ENCODE measurements at places on chromosomes 12 and 14.

- no peak for DNase-seq
Observed at GRCh38 chr12:130981074-130981742, 27.5 kb downstream of the ADGRD1 start.

DNA sequence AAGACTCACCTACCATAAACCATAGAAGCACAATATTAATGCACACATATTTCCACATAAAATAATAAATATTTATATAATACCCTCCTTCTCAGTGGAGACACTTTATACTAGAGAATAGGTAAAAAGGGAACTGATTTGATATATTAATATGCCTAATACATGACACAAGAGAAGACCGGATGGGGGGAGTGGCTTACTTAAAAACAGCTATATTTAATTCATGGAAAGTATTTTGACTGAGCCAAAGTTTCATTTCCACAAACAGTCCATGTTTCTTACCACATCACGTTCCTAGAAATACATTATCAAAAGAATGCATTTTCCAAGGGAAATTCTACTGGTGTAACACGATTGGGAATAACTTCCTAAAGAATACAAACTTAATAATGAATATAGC, 63.4 kb downstream of the ITPR2 start:
- no peak for DNase-seq

DNA sequence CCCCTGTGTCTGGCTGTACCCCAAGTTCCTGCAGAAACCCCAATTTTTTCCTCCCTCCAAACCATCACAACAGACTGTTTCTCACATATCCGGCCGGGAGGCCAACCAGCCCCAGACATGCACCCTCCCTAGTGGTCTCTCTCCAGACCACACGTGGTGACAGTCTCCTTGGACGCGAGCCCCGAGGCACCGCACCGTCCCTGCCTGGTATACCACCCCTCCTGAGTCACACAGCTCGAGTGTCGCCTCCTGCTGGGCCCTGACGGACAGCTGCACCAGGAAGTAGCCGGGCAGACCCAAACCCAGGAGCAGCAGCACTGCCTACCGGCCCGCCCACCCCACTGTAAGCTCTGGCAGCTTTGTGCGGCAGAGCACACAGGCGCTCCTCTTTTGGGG, 97.4 kb downstream of the RFLNA start:
- DNase-seq: no peak

GRCh38 chr14:105879867-105880561, 353.6 kb downstream of the TMEM121 start:
- DNase-seq: no peak

DNA sequence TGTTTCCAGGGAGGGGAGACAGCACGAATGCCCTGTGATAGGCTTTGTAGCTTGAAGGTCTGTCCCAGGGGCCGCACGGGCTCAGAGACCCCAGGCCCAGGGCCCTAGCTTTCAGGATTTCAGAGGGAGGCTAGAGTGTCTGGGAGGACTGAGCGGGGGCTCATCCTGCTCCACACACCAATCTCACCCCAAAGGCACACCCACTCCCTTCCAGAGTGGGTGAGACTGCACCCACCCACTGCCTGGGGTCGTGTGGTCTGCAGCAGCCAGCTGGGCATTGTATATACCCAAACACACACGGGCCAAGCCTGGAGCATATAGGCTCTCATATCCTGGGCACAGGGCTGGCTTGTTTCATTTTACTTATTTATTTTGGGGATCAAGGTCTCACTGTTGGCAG, 5.8 kb upstream of the SLC25A47 start:
- no peak for DNase-seq

GRCh38 chr14:31727797-31728196, 166.6 kb downstream of the NUBPL start:
- DNase-seq: no peak

- no peak for DNase-seq
Observed at GRCh38 chr14:79961197-79961596, 250.1 kb downstream of the DIO2 start.

DNA sequence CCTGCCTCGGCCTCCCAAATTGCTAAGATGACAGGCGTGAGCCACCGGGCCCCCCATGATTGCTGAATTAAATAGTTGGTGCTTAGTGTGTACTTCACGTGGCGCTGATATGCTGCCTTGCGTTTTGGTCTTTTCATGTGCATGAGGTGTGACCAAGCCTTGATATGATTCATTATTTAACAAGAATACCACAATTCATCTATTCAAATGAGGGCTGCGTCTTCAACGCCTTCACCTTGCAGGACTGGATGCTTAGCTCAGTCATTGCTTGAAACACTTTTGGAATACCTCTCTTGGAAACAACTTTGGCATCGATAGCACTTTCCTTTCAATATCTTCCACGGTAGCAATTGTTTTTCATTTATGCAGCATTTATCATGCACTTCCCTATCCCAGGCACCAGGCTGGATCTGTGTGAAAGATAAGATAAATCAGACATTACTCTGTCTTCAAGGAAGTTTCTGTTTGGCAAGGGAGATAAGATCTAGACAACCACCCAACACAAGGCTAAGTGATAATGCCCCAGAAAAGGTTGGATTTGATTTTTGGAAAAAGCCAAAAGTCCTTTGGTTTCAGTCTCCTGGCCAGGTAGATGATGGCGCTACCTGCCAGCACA, 1.3 kb upstream of the TEAD4 start:
- no peak for DNase-seq

- DNase-seq: no peak
Observed at GRCh38 chr14:102878174-102878969, 44.1 kb upstream of the AMN start.

DNA sequence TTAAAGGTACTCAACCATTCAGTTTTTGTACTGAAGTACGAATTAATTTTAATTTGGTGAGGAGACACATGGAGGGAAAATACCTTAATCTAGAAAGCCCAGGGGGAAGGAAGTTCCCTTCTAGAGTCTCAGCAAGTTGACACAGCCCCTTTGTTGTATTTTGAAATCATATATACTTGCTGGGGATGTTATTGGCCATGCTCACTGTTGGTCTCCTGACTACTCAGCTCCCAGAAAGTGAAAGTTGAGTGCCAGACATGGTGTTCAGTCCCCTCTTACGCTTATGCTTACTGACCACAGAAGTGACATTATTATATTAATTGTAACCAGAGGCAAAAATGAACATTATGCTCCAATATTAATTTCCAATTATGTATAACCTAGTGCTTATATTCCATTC, 28.1 kb downstream of the ARF6 start:
- no peak for DNase-seq

GRCh38 chr12:49049566-49050224, 10.9 kb downstream of the KMT2D start:
- no peak for DNase-seq

- DNase-seq: no peak
Observed at GRCh38 chr12:120951-121350, 54.4 kb downstream of the IQSEC3 start.

DNA sequence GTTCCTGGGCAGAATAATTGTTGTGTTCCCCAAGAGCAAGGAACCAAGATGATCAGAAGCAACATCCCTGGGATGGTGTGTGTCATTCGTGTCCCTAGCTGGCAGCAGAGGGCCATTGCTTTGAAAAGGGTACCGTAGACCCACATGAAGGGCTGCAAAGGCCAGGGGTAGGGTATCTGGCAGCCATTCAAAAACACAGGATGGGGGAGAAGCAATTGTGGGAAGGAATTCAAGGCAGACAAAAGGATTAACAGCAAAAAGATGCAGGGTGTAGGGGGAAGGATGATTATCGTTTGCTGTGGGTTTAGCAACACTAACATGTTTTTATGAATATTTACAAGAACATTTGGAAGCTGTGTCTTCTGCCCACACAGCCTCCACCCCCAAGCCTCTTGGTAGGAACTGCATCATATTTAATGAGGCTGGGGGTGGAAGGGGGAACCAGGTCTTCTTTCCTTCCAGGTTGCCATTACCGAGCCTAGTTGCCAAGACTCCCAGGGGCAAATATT, 169.0 kb upstream of the G2E3 start:
- DNase-seq: no peak

DNA sequence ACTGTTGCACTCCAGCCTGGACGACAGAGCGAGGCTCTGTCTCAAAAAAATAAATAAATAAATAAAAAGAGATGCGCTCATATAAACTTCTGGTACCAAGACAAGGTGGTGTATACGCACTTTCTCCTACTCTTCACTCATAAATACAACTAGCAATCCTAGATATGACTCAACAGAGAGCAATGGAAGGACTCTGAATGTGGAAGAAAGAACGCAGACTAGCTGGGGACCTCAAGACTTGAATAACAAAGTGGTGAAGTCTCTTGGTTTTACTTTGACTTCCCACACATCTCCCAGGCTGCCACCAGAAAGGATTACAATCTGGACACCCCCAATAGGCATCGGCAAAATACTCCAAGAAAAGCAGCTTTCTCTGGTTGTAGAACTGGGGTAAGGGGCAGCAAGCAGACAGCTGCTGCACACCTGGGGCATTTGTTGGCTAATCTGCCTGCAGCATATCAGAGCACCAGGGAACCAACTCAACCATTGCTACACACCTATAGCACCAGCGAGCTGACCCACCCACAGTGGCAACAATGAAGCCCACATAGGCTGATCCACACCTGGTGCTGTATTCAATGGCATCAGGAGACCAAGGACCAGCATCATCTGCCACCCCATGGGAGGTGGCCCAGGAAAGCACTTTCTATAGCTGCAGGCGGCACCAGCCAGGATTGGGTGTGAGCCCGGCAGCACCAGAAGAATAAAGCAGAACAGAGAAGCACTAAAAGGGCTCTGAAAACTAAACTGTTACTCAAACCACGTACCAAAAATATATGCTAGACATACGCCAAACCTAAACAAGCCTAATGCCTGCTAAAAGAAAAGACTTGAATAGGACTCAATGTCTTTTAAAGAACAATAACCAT, 1231.7 kb upstream of the TMEM132C start:
- no peak for DNase-seq

GRCh38 chr14:63773504-63773903, 45.6 kb upstream of the SGPP1 start:
- no peak for DNase-seq

DNA sequence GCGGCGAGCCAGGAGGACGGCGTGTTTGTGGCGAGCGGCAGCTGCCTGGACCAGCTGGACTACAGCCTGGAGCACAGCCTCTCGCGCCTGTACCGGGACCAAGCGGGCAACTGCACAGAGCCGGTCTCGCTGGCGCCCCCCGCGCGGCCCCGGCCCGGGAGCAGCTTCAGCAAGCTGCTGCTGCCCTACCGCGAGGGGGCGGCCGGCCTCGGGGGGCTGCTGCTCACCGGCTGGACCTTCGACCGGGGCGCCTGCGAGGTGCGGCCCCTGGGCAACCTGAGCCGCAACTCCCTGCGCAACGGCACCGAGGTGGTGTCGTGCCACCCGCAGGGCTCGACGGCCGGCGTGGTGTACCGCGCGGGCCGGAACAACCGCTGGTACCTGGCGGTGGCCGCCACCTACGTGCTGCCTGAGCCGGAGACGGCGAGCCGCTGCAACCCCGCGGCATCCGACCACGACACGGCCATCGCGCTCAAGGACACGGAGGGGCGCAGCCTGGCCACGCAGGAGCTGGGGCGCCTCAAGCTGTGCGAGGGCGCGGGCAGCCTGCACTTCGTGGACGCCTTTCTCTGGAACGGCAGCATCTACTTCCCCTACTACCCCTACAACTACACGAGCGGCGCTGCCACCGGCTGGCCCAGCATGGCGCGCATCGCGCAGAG, 873 bp downstream of the PLXNC1 start:
- peak; percentile 42 for DNase-seq

DNA sequence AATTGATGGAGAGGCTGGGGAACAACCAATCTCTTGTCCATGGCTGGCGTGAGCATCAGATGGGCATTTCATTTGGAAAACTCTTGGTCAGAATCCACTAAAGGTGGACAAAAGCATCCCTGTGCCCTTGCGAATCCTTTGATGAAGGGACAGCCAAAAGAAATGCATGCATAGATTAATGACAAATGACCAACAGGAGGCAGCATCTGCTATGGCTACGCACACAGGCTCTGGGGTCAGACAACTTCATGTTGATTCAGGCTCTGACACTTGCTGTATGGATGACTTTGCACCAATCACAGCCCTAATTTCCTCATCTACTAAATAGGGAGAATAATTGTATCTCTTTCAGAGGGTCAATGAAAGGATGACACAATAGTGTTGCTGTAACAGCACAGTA, 117.5 kb downstream of the ASCL4 start:
- no peak for DNase-seq

DNA sequence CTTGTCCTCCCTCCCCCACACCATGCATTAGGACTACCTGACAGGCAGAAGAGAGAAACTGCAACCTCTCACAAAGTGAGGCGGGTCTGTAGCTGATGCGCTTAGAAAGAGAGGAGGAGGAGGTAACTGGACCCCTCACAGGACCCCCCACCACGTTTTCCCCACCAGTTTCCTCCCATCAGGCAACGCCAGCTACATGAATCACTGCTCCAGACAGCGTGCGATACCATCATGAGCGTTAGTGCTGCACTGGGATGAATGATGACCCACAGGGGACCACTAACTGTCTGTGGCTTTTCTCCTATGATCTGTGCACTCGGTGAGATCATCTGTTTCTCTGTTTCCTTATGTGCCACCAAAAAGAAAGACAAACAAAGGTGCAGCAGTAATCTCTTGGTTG, 77.7 kb downstream of the KCNK10 start:
- DNase-seq: no peak

GRCh38 chr12:107748472-107748871, 12.5 kb downstream of the PRDM4 start:
- no peak for DNase-seq

- DNase-seq: no peak
Observed at GRCh38 chr12:104736307-104736706, 221.8 kb downstream of the SLC41A2 start.

DNA sequence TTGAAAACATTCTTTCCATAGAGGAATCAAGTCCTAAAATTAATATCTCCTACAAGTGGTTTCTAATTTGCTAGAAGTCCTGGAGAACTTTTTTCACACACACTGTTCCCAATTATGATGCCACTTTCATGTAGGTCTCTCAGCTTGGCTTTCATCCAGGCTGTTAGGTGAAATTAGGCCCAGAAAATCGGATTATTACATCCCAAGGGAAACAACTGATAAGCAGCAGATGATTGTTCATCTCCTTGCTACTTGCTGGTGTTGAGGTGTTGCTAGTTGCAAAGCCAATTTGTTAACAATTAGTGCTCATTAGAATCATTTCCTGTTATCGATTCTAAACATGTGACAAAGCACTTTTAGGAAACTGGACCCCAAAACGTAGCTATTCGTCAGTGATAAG, 248.0 kb downstream of the PDZRN4 start:
- no peak for DNase-seq

DNA sequence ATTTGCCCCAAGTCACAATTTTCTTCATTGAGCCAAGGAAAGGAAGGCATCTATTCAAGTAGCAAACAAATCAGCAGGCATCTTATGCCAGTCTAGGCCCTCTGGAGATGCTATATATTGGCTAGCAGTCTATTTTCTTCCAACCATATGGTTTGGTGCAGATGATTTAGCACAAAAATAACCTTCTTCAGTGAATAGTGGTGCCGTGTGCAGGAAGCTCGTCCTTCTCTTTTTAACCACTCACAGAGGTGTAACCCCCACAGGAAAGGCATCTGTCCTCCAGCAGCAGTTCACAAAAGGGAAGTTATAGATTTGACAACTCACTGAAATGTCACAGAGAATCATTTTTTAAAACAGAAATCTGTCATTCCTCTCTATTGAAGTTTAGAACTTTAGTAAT, 445.7 kb upstream of the SYT1 start:
- DNase-seq: no peak
